Dorsolateral prefrontal cortex (tissue), 122 donors: ENCODE measurements at places on chromosomes 12 and 14. TPM values are rescaled to one million over a fixed set of nuclear protein-coding genes. Genes with fewer than 3 reads are reported as not detected.

Gene LBHD2
- total RNA-seq = not detected

Gene AVPR1A
- 0.62 TPM for total RNA-seq

Gene OASL
- total RNA-seq = 0.45 TPM

Gene ASPG
- 0.52 TPM for total RNA-seq

Gene NXPH4
- total RNA-seq = 5.0 TPM

Gene SNAPC1
- 5.2 TPM for total RNA-seq

Gene PARPBP
- 1.9 TPM for total RNA-seq

Gene RFLNA
- 8.0 TPM for total RNA-seq

Gene TPI1
- total RNA-seq = 542 TPM

Gene SDR9C7
- total RNA-seq = 0.64 TPM

Gene SYCP3
- 0.44 TPM for total RNA-seq

DNA sequence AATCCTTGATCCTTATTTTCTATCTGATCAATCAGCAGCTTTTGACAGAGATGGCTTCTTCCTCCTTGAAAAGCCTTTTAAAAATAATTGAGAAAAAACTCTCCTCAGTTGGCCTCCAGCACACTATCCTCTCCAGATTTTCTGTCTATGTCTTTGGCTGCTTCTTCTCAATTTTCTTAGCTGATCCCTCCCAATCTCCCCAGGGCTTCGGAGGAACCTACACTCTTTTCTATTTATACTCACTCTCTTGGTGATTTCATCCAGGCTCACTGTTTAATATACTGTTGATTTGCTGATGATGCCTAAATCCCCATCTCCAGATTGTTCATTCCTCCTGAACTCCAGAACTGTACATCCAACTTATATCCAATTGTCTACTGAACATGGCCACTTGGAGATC, 54.8 kb downstream of the RDH12 start:
- no peak for DNase-seq

- no peak for DNase-seq
Observed at GRCh38 chr12:93468008-93468371, 676 bp downstream of the MRPL42 start.

GRCh38 chr14:102103062-102103695, 16.3 kb upstream of the HSP90AA1 start:
- no peak for DNase-seq

- no peak for DNase-seq
Observed at GRCh38 chr12:68559984-68560850, 50.5 kb upstream of the RAP1B start.

- DNase-seq = no peak
Observed at GRCh38 chr12:51324953-51325352, 979 bp upstream of the BIN2 start.

DNA sequence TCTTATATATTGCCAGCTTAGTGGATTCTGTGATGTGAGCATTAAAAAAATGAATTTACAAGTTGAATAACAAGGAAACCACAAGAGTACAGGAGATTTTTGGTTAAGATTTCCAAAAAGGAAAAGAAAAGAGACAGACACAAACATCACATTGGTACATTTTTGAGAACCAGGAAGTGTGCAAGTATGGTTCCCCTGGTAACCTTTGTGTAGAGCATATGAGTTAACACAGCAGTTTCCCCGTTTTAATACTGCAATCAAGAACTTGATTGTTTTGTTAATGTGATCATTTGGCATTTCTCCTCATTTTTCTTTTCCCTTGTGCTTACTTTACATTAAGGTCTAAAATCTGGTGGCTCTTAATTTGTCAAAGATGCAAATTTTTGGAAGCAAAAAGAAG, 490.4 kb upstream of the ATP2B1 start:
- DNase-seq = no peak

GRCh38 chr14:54703082-54703481, 136.2 kb downstream of the SAMD4A start:
- no peak for DNase-seq

DNA sequence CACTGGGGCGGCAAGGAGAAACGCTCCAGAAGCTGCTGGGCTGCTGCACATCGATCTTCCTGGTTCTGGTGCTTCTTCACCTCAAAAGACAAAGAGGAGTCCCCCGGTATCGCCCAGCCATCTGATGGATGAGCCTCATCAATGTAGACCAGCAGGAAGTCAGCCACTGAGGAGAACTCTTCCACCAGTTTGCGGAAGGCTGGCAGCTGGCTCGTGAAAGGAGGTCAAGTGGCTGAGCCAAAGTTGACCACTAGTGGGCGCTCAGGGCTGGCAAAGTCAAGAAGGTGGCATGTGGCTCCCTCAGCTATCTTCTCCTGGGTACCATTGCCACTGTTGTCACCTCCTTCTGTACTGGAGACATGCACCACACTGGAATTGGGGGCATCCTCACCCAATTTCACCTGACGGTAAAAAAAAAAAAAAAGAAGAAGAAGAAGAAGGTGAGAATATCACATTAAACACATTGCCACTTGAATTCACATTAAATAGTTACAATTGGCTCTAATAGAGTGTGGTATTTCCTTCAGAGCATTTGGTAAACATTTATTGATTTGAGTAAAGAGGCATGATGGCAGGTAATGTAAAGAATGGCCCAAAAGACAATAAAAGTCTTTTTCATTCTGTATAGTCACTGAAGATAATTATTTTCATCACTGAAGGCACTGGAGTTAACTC, 8.3 kb downstream of the DIO2 start:
- DNase-seq = no peak

DNA sequence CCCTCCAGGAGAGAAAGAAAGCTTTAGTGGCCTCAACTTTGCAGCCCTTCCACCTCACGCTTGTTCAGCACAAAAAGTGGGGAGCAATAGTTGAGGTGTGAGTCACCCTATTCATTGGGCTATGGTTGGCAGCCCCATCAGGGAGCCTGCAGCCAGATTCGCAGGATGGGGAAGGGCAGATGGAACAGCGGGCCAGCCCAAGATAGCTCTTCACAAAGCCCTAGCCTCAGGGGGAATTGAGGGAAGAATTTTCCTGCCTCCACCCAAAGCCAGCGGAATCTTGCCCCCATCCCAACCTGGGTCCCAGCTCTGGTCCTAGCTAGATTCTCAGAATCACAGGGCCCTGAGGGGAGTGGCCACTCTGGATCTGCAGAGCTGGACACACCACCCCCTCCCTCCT, 3.6 kb upstream of the KRT5 start:
- no peak for DNase-seq

DNA sequence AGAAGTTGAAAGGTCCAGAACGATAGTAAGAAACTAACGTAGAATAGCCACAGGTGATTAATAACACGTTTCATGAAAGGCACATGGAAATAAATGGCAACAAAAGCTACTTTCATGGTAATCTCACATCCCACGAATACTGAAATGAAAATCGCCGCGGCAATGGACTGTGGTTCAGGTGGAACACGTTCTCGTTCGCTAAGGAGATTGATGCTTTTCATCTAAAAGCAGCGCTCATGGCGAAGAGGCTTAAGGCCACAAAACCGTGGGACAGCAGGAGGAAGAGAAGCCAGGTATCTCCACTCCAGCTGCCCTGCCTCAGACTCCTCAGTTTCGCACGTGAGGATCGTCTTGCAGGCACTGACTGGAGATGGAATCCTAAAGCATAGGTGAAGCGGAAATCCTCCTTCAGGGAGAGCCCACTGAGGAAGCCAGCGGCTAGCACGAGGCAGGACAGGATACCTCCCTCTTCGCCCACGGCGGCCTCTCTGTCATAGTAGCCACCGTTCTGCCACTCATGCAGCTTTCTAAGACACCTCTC, 696 bp upstream of the GPHN start:
- no peak for DNase-seq

GRCh38 chr12:21774358-21775132, at the start of gene KCNJ8:
Gene KCNJ8, minus strand, starts transcription at chr12:21774706. Its CDS starts 1,090 bp downstream, at chr12:21773616.
- DNase-seq = no peak

GRCh38 chr12:44774815-44775411, 101.2 kb downstream of the NELL2 start:
- DNase-seq = no peak

- no peak for DNase-seq
Observed at GRCh38 chr12:105721891-105722290, 391.4 kb downstream of the C12orf75 start.

DNA sequence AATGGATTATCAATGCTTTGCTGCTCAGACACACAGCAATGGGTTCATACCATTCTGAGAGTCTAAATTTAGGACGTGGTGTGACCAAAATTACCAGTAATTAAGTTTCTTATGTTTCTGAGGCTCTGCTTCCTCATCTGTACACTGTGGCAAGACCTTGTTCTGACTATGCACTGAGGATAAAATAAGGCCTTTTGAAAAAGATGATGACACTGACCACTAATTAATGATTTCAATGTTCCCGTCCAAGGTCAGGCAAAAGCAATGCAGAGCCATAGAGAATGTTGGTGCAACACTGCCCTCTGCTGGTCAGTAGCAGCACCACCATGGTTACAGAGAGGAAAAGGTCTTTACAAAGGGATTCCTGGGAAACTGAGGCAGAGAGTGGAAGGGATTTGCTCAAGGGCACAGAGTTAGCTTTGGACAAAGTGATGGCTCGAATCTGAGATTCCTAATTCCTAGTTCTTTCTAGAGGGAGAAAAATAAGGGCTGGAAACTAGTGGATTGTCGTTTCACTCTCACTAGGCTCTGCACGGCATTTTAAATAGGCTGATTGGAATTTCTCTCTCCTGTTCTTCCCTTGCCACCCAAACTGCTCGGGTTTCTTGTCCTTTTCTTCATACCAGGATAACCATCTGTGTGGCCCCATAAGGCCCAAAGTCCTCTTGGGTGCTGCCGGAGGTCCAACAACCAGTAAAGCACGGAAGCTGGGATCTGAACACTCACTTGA, 22.3 kb upstream of the P2RX7 start:
- peak; percentile 78 for DNase-seq

GRCh38 chr12:124564971-124565491, 2.4 kb downstream of the NCOR2 start:
- peak; percentile 78 for DNase-seq

GRCh38 chr12:47849261-47849660, 29.6 kb upstream of the HDAC7 start:
- no peak for DNase-seq

- DNase-seq = no peak
Observed at GRCh38 chr12:118109088-118109487, 5.3 kb upstream of the VSIG10 start.

GRCh38 chr14:92613008-92613658, 99.6 kb downstream of the RIN3 start:
- DNase-seq = no peak
